DMS153 (cell line): ENCODE measurements at places on chromosomes 4 and X.

- peak; percentile 45 for DNase-seq
Measured at GRCh38 chr4:173448608-173449379, 49.9 kb upstream of the SCRG1 start.

- DNase-seq: no peak
Measured at GRCh38 chr4:10490996-10491395, 33.8 kb upstream of the ZNF518B start.

- no peak for DNase-seq
Measured at GRCh38 chr4:6079965-6080364, 61.7 kb upstream of the C4orf50 start.

DNA sequence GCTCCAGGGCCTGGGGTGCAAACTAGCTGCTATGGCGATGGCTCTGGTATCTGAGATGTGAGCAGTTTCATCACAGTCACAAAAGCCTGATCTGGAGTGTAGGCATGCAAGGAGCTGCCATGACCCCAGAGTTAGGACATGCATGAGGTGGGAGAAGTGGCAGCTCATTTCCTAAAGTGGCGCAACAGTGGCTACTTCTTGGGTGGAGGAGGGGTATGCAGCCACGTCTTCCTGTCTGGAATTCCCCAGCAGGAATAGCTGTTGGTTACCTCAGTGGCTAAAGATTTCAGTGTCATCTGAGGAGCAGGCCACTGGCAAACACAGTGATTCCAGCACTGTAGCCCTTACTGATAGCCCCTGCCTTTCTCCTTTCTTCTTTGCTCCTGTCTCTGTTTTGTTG, 1382.5 kb downstream of the C4orf33 start:
- DNase-seq: no peak

DNA sequence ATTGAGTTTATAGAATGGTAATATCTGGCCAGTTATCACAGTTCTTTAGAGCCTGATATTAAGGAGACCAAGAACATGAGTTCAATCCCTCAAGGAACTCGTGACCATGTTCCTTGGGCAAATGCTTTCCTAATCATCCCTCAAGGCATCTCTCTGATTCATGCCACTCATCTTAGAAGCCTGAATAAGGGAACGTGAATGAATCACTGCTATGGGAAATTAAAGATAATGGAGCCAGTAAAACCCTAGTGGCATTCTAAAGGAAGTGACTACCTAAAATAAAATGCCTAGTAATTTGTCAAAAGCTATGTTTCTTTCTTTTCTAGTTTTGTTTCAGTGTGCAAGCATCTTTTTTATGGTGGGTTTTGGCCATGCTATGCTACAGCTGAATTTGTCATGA, 1161.3 kb downstream of the C4orf33 start:
- DNase-seq: no peak

- no peak for DNase-seq
Measured at GRCh38 chr4:27720010-27720766, 859.5 kb downstream of the STIM2 start.

DNA sequence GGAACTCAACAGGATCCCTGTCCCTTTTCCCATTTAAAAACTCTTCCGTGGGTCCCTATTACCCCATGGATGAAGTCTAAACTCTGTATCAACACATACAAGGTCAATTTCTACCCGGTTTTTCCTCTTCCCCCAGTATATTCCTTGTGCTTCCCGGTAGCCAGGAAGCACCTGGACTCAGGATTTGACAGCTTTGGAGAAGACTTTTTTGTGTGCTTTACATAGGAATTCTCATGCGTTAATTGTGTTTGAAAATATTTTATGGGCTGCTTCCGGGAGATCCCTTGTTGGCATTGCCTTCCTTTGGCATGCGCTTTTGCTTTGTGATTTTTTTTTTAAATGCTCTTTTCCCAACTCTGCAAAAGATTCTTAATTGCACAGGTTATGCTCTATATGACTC, 7.2 kb downstream of the SMS start:
- no peak for DNase-seq

GRCh38 chrX:11792461-11793421, 34.7 kb downstream of the MSL3 start:
- peak; percentile 11 for DNase-seq

- DNase-seq: no peak
Measured at GRCh38 chrX:107673933-107674479, 45.7 kb downstream of the PRPS1 start.

GRCh38 chr4:184275766-184276165, 58.1 kb upstream of the ENPP6 start:
- no peak for DNase-seq

DNA sequence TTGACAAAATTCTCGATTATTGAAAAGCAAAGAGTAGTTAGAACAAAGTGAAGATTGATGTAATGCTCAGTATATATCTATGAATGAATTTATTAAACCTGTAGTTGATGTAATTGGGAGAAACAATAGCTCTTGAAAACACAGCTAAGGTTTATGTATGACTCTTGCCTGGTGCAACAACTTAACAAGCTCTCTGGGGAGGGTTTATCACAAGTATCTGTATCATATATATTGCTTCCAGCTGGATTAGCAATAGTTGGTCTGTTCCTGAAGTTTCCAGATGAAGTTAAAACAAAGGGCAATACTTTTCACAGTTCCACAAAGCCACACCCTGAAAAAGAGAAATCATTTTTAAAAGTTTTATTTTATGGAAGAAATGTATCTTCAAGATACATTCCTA, 91.4 kb downstream of the ARSJ start:
- no peak for DNase-seq

GRCh38 chr4:133483600-133484246, 334.6 kb downstream of the PCDH10 start:
- DNase-seq: peak; percentile 2

- DNase-seq: no peak
Measured at GRCh38 chrX:136630881-136631280, 17.1 kb upstream of the CD40LG start.

- DNase-seq: no peak
Measured at GRCh38 chr4:148431401-148431800, 10.8 kb downstream of the NR3C2 start.

DNA sequence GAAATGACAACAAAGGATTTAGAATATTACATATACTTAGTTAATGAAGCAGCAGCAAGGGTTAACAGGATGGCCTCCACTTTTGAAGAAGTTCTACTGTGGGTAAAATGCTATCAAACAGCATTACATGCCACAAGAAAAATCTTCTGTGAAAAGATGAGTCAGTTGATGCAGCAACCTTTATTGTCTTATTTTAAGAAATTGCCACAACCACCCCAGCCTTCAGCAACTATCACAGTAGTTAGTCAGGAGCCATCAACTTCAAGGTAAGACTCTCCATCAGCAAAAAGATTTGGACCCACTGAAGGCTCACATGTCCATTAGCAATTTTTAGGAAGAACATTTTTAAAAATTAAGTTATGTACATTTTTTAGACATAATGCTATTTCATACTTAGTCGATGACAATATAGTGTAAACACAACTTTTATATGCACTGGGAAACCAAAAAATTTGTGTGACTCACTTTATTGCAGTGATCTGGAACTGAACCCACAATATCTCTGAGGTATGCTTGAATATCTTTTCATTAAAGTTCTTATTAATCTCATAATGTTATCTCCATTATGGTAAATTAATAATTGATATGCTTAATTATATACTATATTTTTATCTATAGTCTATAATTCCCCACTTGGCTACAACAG, 81.2 kb downstream of the SPCS3 start:
- DNase-seq: no peak

DNA sequence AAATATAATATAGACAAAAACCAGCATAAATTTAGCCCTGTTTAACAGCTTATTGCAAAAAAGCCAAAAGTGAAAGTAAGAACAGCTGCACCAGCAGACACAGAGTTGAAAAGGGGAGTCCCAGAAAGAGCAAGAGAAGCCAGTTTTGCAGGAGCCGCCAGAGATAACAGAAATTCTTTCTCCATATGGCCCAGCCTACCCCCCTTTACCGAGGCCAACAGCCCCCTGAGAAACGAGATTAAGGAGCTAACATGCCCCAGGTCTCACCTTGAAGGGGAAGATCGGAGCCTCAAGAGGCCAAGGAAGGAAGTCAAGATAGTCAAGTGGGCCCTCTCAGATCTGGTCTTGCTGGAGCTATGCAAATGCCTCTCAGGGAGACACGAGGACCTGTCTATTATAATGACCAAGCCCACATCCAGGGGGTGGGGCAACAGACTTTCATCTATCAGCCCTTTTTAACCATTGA, 4.8 kb downstream of the ACOX3 start:
- no peak for DNase-seq

GRCh38 chr4:154044742-154045485, 256.0 kb upstream of the SFRP2 start:
- DNase-seq: no peak

DNA sequence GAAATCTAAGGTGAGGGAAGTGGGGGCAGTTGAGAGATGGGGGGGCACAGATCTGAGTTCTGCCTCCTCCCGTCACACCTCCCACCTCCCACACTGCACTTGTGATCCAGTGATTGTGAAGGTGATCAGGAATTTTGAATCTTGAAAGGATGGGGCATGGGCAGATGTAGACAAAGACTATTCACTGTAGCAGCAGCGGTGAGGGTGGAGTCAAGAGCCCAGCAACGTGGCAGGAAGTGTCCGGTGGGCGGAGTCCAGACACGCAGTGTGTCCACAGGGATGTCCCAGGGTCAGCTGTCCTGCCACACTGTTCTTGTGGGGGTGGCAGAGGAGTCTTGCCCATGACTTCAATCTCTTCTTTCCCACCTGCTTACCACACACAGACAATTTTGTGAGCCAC, 330.5 kb upstream of the GALNT7 start:
- no peak for DNase-seq

- no peak for DNase-seq
Measured at GRCh38 chr4:53060278-53060677, 198.2 kb downstream of the RASL11B start.

DNA sequence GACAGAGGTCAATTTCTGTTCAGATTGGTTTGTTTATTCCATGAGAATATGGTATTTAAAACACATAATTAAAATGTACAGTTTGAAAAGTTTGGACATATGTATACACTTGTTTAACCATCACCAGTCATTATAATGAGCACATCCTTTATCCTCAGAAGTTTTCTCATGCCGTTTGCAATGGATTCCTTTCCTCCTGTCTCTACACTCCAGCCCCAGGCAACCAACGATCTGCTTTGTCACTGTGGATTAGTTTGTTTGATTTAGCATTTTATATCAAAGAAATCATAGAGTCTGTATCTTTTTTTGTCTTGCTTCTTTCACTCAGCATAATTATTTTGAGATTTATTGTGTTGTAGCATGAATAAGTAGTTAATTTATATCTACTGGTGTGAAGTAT, 243.0 kb upstream of the TRAM1L1 start:
- DNase-seq: no peak

DNA sequence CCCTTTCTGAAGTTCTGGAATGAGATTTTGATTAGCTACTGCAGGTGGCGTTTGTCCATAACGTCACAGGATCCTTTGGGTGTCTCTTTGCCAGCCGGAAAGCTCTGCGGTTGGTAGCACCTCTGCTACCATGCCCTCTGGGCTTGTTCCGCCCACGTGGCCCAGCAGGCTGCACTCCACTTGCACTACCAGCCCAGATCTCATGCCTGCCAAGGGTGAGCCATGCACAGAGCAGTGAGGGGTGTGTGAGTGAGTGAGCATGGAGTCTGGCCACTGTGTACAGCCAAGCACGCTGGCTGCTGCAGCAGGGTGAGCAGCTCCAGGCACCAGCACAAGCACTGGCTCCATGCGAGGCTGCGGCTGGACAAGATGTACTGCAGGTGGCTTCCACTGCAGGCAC, 6.6 kb upstream of the HNRNPD start:
- DNase-seq: no peak

- no peak for DNase-seq
Measured at GRCh38 chr4:73853246-73853704, at the start of gene PF4V1. TSS of gene PF4V1 (plus strand) at chr4:73853296. CDS start at chr4:73853363, 67 bp downstream.

- DNase-seq: peak; percentile 54
Measured at GRCh38 chr4:113052379-113052951, 3.0 kb downstream of the ANK2 start.
